ENCODE measurements at places on chromosomes 4 and X. TPM values are rescaled to one million over a fixed set of nuclear protein-coding genes. Genes with fewer than 3 reads are reported as not detected.

NUDT10 gene
- 0.76 TPM for total RNA-seq

USP17L15 gene
- not detected for total RNA-seq

CNKSR2 gene
- total RNA-seq, result 1.4 TPM

PITX2 gene
- not detected for total RNA-seq
